D341Med (cell line): ENCODE measurements at places on chromosomes 12 and 14.

- peak; percentile 61 for DNase-seq
Observed at GRCh38 chr12:54009171-54010052, 627 bp downstream of the HOXC8 start.

GRCh38 chr14:68544081-68544892 is 248.6 kb downstream of the ZFP36L1 start:
- DNase-seq, result no peak

- DNase-seq, result no peak
Observed at GRCh38 chr12:130563323-130563722, 152.8 kb downstream of the RIMBP2 start.

DNA sequence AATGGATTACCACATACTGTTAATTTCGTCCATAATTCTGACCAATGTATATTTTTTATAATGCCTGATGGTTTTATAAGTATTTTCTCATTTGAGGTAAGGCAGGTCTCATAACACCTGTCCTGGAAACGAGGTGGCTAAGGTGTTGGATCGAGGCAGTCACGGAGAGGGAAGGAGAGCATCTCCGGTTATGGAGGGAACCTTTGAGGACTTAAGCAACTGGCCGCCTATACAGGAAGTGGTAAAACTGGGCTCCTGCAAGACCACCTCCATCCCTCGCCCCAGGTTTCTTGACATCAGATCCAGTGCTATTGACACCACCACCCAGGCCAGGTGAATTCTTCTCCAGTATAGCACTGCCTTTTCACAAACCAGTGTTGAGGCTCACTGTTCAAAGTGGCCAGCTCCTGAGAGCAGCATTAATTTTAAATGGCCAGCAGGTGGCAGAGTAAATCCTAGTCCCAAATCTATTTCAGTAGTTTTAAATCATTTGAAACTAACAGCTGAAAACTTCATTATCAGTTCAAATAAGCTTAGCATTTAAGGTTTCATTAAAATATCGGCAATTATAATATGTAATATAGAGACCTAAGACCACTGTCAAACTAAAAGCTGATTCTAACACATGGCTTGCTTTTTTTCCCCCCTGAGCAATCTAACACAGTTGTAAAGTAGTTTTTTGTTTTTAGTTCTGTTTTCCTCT is 100.8 kb downstream of the PPM1A start:
- DNase-seq, result peak; percentile 62

DNA sequence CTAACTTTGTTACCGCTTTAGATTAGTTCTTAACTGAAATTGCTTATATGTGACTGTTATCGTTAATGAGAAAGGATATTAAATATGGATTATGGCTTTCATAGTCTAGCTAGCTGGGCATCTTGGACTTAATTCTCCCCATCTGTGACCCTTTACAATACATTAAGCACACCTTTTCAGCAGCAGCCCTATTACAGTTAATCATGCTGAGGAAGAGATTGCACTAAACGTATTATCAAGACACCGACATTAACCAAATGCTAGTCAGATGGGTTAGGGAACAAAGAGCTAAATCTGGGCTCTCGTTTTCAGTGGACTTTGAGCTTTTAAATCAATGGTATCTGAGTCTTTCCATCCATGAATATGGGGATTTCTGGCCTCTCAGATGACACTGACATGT is 447.5 kb upstream of the DCN start:
- DNase-seq, result peak; percentile 53

GRCh38 chr12:117343296-117343695 is 18.1 kb downstream of the NOS1 start:
- no peak for DNase-seq

GRCh38 chr14:101490771-101491170 is 70.5 kb upstream of the DIO3 start:
- DNase-seq, result no peak

GRCh38 chr12:120822832-120823503 is 81.2 kb downstream of the SPPL3 start:
- DNase-seq, result no peak
